ENCODE measurements at places on chromosomes 2 and 18.

DNA sequence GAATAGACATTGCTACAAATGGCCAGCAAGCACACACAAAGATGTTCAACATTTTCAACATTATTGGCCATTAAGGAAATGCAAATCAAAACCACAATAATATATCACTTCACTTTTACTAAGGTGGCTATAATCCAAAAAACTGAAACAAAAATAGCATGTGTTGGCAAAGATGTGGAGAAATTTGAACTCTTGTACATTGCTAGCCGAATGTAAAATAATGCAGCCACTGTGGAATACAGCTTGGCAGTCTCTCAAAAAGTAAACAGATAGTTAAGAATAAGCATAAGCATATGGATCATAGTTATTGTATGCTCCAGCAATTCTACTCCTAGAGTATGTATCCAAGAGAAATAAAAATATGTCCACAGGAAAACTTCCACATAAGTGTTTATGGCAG, 192.5 kb downstream of the EN1 start:
- DNase-seq = no peak

DNA sequence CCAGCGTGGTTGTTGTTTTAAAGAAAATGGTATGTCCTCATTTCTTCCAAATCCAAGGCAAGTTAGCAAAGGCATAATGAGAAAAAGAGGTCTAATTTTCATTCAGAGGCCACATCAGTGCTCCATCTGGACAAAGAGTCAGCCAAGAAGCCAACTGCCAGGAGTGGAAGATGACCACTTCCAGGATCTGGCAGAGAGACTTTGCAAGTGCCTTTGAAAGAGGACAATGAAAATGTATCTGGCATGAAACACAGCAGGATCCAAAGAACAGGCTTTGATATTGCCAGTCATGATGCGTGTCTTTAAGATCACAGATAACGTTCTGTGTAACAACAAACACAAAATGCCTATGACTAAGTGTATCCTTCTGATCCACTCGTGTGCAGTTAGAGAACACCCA, 82.8 kb downstream of the AFF3 start:
- DNase-seq = no peak

DNA sequence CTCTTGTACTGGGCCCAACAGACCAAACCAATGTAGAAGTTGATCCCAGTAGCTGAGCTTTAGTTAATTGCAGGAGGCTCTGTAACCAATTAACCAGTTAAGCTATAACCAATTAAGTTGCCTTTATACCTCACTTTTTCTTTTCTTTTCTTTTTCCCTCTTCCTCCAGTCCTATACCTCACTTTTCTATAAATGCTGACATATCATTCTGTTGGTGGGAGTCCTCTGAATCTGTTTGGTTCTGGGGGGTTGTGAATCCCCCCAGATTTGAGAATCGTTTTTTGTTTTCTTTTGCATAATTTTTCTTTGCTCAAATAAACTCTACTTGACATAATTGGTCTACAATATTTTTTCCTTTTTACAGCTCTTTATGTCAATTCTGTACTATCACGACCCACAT, 38.1 kb upstream of the ACMSD start:
- no peak for DNase-seq

- no peak for DNase-seq
Measured at GRCh38 chr2:109218792-109219126, 89.8 kb downstream of the SH3RF3 start.

DNA sequence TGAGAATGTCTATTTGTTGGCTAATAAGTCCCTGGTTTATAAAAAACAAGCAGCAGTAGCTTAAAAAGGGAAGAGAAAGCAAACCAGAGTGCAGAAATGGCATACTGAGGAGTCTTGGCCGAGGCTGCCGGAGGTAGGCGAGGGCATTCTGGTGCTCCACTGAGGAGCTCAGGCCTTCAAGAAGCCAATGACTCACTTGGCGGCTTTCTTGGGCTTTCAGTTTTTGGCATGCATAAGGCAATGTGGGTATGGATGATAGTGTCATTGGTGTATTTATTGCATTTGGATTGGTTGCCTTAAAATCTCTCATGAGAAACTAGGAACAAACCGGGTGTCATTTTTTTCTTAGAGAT, 119.6 kb upstream of the ARL5A start:
- no peak for DNase-seq

Data from SK-N-MC (cell line).